HCEC 1CT (cell line): ENCODE measurements at places on chromosomes 5 and 9.

DNA sequence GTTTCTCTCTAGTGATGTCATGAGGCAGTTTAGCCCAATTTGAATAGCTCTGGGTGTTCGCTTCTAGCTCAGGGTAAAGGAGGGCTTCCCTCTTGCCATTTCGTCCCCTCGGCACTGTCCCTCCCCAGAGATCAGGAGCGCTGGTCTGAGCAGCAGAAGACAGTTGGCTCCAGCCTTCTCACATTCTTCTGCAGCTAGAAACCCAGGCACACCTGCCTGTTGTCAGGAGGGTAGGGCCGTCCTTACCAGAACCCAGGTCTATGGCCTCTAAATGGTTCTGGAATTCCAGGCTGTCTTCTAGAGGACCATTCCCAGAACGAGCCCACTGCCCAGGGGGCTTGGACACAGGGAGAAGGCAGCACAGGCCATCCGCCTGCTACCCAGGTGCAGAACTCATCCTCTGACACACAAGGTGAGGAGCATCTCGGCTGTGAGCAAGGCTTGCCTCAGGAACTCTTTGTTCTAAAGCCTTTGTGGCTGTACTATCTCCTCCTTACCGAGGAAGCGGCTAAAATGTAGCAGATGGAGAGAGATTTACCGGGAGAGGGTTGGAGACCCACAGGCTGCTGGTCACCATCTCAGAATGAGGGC, 255.6 kb upstream of the IRX2 start:
- no peak for DNase-seq

DNA sequence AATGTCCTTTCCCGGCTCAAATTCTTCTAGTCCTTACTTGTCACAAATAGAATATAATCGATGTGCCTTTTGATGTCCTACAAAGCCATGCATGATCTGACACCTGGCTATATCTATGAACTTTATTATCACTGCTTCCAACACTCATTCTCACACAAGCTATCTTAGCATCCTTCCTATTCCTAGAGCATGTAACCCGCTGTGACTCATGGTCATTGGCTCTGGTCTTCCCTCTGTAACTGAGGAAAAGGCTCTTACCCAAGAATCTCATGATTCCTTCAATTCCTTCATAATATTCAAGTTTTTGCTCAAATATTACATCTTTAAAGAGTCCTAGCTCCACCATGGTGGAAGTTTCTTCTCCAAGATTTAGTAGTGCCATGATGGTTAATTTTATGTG, 480.0 kb upstream of the PAPPA start:
- DNase-seq = peak; percentile 61

DNA sequence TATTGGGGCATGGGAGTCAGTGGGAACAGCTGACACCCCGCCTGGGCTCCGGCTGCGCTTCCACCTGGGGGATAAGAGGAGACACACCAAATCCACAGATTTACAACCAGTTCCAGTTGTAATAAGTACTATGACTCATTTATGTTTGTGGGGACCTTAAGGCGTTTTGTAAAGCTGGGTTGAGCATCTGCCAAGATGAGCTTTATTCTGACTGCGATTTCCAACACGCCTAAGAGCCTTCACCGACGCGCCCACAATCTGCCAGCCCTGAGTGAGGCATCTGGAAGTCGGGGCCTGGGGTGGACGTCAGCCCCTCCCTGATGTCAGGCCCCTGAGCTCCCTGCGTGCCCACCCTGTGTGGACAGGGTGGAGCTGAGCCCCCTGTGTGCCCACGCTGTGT, 14.3 kb upstream of the LHX3 start:
- DNase-seq = peak; percentile 21

GRCh38 chr9:98931600-98932389, 11.9 kb upstream of the COL15A1 start:
- DNase-seq = no peak

DNA sequence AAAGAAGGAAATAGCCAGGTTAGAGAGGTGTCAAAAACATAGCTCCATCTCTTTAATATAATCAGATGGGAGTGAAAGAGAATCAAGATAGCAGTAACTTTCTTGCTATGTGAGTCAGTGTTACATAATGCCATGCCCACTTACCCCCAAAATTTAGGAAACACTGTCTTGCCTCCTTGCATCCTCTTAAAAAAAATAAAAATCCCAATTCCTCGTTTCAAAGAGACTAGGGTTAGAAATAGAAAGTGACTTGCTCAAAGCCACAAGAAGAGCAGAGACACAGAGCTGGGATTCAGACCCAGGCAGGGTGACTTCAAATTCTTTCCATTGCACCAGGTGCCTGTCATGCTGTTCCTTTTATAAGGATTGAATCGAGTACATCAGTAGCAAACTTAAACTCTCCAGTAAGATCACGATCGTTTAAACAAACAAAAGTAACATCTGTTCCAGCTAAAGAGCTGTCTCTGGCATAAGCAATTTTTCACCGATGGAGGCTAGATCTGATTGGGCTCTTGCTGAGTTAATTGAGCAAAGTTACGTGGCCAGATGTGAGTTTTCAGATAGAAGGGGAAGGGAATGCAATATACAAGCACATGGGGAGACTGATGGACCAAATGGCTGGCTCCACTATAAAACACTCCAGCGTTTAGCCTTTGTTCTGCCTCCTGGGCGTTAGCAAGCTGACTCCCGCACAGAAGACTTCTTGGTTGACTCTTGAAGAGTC, 176.9 kb downstream of the PALM2AKAP2 start:
- no peak for DNase-seq

- no peak for DNase-seq
Observed at GRCh38 chr5:169657127-169657526, 20.1 kb downstream of the DOCK2 start.

- DNase-seq = no peak
Observed at GRCh38 chr5:73867345-73868335, 241.6 kb downstream of the ARHGEF28 start.

GRCh38 chr5:140243706-140244250, 59.1 kb downstream of the PFDN1 start:
- no peak for DNase-seq

GRCh38 chr5:176180339-176180738, 57.9 kb upstream of the SIMC1 start:
- peak; percentile 9 for DNase-seq

DNA sequence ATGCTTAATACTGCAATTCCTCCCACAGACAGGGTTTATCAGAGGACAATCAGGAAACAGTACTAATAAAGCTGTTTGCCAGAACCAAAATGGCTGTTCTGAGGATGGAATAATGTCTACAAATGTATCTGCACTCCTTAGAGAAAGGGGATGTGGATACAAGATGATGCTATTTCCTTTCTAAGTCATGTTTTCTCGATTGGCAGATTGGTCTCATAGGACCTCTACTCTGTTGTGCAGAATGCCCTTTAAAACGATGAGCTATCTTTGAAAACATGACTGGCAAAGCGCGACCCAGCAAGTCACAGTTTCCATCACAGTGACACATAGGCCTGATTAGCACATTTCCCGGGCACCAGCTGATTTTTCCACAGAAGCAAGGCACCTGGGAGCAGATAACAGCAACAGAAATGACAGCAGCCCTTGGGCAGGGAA, 54.0 kb downstream of the AOPEP start:
- no peak for DNase-seq

GRCh38 chr5:60352992-60353599, 346.9 kb downstream of the DEPDC1B start:
- DNase-seq = no peak

DNA sequence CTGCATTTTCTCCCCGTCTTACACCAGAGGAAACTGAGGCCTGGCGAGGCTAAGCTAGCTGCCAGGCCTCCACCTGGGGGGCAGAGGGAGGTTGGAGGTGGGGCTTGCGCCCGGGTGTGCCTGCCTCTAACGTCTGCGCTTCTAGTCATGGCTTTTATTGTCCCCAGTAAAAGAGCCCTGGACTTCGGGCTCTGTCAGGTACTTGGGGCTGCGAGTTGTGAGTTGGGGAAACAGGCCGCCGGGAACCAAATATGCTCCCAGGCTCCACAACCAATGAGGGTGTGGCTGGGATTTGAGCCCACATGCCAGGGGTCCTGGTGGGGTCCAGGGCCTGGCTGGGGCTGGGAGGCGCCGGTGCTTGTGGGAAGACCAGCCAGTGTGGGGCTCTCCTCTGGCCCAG, 57.4 kb upstream of the NOTCH1 start:
- DNase-seq = no peak
